ENCODE measurements at places on chromosomes 16 and 17. TPM values are rescaled to one million over a fixed set of nuclear protein-coding genes. Genes with fewer than 3 reads are reported as not detected.

GRCh38 chr17:40820228-40820838 lies 2.1 kb downstream of the KRT10 start:
- no peak for DNase-seq

The ITGB4 gene
- 1.1 TPM for total RNA-seq

The SLC2A4 gene
- not detected for total RNA-seq

- peak; percentile 59 for DNase-seq
These were observed 424 bp downstream of the C17orf100 start for GRCh38 chr17:6651919-6652452.

DNA sequence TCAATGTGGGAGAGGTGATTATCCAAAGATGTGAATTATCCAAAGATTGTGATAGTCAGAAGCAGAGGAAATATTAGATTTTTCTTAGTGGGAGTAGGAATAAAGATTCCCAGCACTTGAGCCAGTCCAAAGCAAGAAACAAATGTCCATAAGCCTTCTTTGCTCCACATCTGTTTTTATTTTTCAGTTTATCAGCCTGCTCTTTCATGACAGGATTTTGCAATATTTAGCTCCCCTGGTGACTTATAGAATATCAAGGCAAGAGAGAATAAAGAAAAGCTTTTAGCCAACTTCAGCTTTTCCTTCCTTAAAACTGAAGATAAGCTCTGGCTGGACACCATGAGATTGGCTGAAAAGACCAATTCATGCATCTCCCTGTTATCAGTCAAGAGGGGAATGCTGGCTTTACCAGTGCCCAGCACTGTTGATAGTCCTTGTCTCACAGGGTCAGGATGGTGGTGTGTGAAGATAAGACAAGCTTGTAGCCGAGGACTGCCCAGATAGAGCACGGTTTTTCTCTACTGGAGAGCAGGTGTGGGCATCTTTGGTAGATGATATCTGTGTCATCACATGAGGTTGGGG lies 706.5 kb downstream of the KCNJ2 start:
- DNase-seq, result no peak

- DNase-seq, result peak; percentile 66
These were observed 387 bp downstream of the MSI2 start for GRCh38 chr17:57256708-57257112.

The AXIN2 gene
- 0.61 TPM for total RNA-seq

GRCh38 chr17:31007695-31008373 lies 37.0 kb downstream of the RNF135 start:
- no peak for DNase-seq

GRCh38 chr17:72175263-72175662 lies 54.4 kb downstream of the SOX9 start:
- DNase-seq, result no peak

DNA sequence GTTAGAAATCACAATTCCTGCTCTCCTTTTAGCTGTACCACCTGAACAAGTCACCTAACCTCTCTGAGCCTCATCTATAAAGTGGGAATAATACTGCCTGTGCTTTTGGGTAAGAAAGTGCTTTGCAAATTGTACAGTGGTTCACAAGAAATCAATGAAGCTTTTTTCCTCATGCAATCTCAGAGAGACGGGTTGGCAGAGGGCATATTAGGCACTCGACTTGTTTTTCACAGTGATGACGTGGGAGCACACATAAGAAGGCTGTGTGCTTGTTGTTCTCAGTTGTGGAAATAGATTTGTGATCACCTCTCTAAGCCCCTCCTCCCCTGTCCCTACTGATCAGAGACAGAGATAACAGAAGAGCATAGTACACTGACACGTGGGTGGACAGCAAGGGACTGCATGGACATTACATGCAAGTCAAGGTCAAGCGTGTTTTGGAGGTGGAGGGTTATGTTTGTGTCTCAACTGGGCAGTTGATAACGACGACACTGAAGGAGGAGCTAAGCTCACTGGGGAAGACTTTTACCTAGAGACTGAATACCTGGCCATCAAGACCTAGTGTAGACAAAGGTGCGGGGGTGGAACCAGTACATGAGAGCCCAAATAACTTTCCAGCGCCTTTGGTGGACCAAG lies 1.7 kb upstream of the GPT2 start:
- DNase-seq, result no peak

GRCh38 chr17:19003543-19004420 lies 782 bp downstream of the FAM83G start:
- DNase-seq, result peak; percentile 51

The SDR42E1 gene
- 8.9 TPM for total RNA-seq

The FOXN1 gene
- not detected for total RNA-seq

DNA sequence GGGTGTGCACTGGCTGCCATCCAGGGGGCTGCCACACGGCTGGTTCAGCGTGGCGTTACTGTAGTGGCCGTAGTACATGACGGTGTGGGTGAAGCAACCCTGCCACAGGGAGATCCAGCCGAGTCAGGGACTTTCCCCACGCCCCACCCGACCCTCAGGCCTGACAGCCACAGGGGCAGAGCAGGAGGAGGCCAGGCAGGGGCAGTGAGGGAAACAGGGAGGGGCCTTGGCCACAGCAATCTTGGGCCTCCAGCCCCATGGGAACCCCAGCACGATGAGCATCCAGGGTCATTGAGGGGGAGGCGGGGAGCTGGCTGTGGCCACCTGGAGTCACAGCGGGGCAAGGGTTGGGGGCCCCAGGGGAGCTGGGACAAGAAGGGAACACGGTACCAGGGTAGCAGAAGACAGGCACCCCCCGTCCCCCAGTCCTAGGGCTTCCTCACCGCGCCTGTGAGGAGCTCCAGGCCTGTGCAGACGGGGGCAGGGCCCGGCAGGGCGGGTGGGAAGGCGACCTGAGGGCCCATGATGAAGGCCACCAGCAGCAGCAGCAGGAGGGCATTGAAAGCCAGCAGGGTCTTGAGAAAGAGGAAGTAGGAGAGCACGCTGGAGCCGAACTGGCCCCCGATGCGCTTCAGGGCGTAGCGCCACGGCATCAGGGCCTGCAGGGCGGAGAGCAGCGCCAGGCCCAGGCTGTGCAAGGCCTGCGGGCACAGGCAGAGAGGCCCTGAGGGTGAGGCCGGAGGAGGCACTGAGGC lies 4.3 kb downstream of the TMC6 start:
- DNase-seq, result no peak

The PRSS27 gene
- total RNA-seq, result 1.2 TPM

The CBX2 gene
- 6.8 TPM for total RNA-seq

DNA sequence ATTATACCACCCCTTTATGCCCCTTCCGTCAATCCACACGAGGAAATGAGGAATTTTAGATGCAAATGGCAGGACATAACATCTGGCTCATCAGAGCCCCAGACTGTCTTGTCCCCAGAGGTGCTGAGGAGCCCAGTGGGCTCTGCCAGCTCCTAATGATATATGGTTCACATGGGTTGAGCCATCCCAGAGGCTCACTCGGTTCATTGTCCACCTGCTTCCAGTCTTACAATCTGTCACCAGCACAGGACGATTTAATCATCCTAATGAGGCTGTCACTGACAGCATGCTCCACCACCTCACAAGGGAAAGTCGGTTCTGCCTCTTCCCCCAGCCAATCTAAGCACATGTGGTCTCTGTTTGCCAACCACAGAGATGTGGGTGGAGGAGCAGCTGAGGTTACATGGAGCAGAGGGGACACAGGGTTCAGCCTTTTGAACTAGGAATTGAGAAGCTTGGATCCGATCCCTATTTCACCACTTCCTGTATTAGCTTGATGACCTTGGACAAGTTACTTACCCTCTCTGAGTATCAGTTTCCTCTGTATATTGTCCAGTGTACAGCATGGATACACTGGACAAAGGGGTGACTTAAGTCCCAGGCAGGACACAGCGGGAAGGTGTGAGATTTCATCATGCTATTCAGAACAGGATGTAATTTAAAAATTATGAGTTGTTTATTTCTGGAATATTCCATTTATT lies 27.0 kb upstream of the DHX8 start:
- no peak for DNase-seq

The CDRT15L2 gene
- total RNA-seq, result not detected

- no peak for DNase-seq
These were observed 6.7 kb upstream of the HIGD1B start for GRCh38 chr17:44840936-44841335.

Data from activated CD8-positive, alpha-beta memory T cell treated with anti-CD3 and anti-CD28 coated beads, Interleukin-2, amount 10 ng/mL, durations not matched to agents 7 days and 5 days (primary cell).